ENCODE measurements at places on chromosomes 3 and 15. TPM values are rescaled to one million over a fixed set of nuclear protein-coding genes. Genes with fewer than 3 reads are reported as not detected.

- H3K4me3 ChIP-seq: no peak overlapping the region
- H3K27me3 ChIP-seq: no peaks in the 10 kb centered on the region
- H3K27ac ChIP-seq: no peak overlapping the region
- H3K36me3 ChIP-seq: no peaks in the 10 kb centered on the region
- no peak for DNase-seq
Observed at GRCh38 chr3:120762615-120763014, 20.1 kb downstream of the GTF2E1 start.

DNA sequence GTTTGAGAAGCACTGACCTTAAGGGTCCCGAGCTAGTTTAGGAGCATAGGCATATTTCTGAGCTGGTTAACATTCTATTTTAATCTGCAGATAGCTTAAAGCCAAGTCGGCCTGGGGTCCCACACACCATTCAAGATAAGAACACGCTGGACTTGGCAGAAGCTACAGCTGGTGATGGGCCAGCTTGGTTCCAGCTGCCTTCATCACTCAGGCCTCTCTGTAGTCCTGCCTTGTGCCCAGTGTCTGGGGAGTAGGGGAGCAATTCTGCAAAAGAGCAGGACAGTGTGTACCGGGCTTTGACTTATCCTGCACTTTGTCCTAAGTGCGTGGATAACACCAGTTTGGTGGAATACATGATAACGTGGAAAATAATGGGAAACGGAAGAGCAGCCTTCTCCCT is 164.5 kb downstream of the MEGF11 start:
- DNase-seq: no peak
- H3K27me3 ChIP-seq: no peaks in the 10 kb centered on the region

DNA sequence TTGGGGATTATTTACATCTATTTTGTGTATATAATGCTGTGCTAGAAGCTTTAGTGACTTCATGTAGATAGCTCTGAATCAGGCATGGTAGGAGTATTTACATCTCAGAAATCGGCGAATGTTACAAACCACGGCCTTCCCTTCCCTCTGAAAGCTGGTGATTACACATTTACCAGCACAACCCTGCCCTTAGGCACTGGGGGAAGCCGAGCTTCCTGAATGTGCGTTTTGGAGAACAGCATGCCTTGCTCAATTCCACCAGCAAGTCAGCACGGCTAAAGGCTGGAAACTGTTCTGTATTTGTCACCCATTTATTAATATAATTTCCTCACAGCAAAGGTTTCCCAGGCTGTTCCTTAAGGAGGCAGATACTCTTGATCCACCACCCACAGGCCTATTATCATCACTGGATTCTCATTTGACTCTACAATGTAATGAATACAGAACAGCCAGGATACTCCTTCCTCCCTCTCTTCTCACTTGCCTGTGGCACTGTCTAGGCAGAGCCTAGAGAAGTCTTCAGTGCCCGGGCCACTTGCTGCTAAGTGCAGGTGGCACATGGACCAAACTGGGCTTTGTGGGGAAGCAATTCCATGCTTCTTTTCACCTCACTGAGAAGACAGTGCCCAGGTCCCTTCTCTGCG is 55.2 kb upstream of the CACNA2D3 start:
- no peak for DNase-seq
- no peak overlapping the region for H3K27ac ChIP-seq
- H3K4me1 ChIP-seq: no peaks in the 10 kb centered on the region
- no peaks in the 10 kb centered on the region for H3K27me3 ChIP-seq
- H3K4me3 ChIP-seq: no peak overlapping the region

- no peak overlapping the region for H3K27ac ChIP-seq
- no peaks in the 10 kb centered on the region for H3K4me1 ChIP-seq
- no peak overlapping the region for H3K4me3 ChIP-seq
- DNase-seq: no peak
- no peaks in the 10 kb centered on the region for H3K36me3 ChIP-seq
Observed at GRCh38 chr3:197407526-197407925, 109.1 kb upstream of the DLG1 start.

KLHDC8B gene
- 41.1 TPM for total RNA-seq

NR2F2 gene
- 58.1 TPM for total RNA-seq

UCN2 gene
- total RNA-seq: 1.6 TPM
